ENCODE measurements at places on chromosomes 2 and 18.

- DNase-seq, result no peak
These were observed 44.7 kb downstream of the NEDD4L start for GRCh38 chr18:58088691-58089065.

GRCh38 chr2:163887182-163887581 is 151.4 kb upstream of the FIGN start:
- no peak for DNase-seq

DNA sequence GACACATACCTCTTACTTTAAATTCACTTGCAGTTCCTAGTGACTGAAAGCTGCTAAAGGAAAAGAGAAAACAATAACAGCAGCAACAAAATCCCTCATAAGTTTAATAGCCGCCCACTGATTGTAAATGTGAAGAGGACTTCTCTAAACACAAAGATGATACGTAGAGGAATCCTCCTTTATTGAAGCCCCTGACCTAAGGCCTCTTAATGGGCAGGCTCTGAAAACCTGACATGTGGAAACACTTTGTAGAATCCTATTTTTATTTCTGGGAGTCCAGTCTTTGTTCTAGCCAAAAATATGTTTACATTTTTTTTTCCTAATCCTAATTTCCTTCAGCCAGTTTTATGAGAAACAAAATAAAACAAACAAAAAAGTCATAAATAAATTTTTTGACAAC is 1277.7 kb upstream of the CELF4 start:
- DNase-seq, result no peak

DNA sequence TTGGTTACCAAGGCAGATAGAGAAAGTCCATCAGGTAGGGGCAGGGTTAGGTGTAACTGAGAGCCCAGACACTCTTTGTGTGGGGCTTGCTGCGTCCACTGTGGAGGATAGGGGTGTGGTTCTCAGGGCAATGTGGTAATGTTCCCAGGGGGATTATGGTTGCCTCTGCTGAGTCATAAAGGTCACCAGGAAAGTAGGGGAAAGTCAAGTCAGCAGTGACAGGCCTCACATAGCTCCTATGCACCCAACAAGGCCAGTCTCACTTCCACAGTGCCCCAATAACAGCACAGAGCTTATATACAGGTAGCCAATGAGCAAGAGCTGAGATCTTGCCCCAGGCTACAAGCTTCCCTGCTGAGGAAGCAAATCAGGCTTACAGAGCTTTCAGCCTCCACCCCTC is 1438.0 kb upstream of the ZEB2 start:
- DNase-seq, result no peak

- DNase-seq, result no peak
These were observed 101.8 kb upstream of the ARL5A start for GRCh38 chr2:151930042-151930441.

DNA sequence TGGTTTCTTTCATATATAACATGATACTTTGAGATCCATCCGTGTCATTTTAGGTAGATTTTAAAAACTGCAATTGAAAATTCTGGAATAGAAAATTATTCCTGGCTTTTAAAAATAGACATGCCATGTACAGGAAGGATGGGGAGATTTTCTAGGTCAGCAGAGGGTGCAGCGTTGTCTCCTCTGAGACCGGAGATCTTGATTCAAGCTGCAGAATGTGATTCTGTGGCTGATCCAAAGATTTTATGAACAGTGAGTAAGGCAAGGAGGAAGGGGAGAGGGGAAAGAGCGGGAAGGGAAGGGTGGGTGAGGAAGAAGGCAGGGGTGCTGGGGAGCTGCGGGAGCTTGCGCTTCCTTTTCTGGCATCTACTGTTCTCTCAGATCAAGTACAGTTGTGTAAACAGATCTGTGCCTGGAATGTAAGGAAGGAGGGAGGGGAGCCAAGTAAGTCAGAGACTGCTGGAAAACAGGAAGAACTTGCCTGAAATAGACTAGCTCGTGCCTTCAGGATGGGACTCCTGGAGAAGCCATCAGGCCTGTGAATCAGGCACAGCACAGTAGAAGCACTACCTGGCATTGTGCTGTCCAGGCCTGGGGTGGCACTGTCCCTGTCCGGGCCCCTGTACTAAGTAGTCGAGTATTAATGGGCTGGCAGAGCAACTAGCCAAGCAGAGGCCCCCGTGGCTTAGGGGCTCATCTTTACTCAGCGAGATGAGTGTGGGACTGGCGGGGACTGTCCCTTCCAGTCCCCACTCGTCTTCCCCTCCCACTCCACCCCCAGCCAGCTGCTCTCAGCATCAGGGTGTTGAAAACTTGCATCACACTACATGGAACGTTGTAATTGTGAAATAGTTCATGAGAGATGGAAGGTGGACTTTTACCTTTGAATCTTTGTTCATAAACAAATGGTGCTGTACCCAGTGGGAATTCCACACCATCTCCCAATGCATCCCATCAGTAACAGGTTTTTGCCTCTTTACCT is 163.5 kb downstream of the UXS1 start:
- no peak for DNase-seq

DNA sequence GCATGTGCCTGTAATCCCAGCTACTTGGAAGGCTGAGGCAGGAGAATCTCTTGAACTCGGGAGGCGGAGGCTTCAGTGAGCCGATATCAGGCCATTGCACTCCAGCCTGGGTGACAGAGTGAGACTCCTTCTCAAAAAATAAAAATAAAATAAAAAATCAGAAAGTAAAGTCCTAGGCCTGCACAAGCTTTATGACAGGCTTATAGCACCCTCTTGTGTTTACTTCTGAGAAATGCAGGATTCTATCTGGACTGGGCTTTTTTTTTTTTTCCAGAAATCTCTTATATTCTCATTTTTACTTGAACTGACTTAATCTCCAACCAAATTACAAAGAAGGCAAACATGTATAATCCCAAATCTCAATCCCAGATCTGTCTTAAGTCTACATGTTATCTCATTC is 26.1 kb upstream of the REG3G start:
- no peak for DNase-seq

- DNase-seq, result peak; percentile 48
These were observed 27.3 kb downstream of the SPTBN1 start for GRCh38 chr2:54483426-54483825.

GRCh38 chr2:236758406-236758805 is 188.8 kb downstream of the ACKR3 start:
- DNase-seq, result no peak

GRCh38 chr2:168564641-168565040 is 108.6 kb downstream of the CERS6 start:
- no peak for DNase-seq

- DNase-seq, result no peak
These were observed 44.4 kb upstream of the ACAA2 start for GRCh38 chr18:49857708-49858107.

DNA sequence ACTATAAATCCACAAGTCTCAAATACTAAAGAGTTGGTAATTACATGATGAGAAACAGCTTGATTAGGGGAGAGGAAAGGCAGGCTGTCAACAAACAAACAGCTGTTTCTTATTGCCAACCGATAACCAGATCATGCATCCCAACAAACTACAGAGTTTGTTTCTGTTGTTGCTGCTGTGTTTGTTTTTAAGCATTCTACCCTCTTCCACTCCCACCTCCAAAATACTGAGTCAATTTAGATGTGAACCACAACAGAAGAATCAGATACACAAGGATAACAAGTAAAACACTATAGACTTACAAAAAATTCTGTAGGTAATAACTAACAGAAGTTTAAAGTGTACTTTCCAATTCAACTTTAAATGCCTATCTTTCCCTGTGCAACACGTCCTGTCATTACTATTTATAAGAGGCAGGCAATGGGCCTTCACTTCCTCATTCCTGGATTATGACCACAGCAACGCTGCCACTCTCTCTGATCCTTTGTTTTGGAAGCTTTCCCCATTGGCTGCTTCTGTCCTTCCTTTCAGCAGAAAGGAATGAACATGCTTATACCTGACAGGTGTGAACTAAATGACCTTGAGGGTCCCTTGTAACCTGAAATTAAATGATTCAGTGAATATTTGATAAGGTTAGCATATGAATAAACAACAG is 152.0 kb downstream of the SRBD1 start:
- DNase-seq, result peak; percentile 26

- no peak for DNase-seq
These were observed 4.4 kb upstream of the GPR148 start for GRCh38 chr2:130724455-130724854.

- no peak for DNase-seq
These were observed 60.6 kb downstream of the GBX2 start for GRCh38 chr2:236107536-236107935.

- no peak for DNase-seq
These were observed 1.5 kb downstream of the GAREM1 start for GRCh38 chr18:32469190-32469651.

Data from HTR-8/SVneo (cell line).